IPS DF 19.7 (cell line): ENCODE measurements at places on chromosomes 2 and 18.
A peak's percentile ranks its signal among the peaks of the same experiment; 100 is the strongest.

GRCh38 chr2:171531836-171532450, 9.7 kb downstream of the CYBRD1 start:
- DNase-seq = no peak

- DNase-seq = no peak
These were observed 236.1 kb downstream of the FHOD3 start for GRCh38 chr18:36533446-36534153.

DNA sequence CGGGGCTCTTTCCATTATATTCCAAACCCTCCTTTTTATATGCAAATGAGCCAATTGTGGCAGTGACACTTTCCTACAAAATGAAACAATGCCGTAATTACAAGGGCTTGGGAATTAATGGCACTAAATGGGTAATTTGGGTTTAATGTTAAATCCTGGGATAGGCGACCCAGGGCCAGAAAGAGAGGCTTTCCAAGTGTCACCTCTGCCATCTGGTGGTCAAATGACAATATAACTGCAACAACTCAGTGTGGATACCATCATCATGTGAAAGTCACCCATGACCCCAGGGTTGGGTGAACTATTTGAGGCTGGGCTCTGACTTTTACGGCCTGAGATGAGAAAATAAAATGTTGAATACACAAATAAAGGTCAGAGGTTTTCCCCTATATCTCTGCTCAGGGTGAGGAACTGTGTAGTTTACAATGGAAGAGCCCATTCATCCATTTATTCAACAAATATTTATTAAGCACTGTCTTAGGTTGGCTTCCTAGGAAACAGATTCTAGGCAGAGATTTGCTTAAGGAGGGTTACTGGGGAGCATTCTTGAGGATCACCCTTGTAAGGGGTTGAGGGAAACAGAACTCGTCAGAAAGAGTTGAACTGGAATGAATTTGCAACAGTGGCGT, 13.6 kb upstream of the THADA start:
- DNase-seq = no peak

- no peak for DNase-seq
These were observed 47.5 kb upstream of the SP3 start for GRCh38 chr2:174012347-174013314.

GRCh38 chr18:31723639-31723989, 37.1 kb downstream of the SLC25A52 start:
- DNase-seq = no peak

DNA sequence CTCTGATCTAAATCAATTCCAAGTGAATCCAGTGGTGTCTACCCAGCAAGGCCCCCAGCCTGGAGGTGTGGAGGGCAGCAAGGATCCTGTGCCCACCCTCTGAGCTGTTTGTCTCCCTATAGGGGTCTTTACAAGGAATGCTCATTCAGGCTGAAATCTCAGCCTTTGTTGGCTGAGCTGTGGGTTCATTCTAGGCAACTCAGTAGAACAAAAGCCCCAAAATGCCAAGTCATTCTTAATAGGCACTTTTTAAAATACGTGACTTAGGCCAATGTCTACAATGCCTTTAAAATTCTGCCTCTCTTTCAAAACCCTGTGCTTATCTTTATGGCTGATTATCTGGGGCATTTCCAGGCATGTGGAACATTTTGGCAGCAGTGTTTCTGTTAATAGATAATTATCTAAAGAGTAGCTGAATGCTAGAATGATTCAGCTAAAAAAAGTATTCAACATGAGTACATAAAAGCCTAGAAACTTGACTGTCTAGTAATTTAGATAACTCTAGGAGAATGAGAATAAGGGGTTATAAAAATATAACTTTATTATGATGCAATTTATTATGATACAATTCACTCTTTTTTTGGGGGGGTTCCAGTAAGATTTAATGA, 7.4 kb downstream of the UGT1A6 start:
- DNase-seq = no peak

DNA sequence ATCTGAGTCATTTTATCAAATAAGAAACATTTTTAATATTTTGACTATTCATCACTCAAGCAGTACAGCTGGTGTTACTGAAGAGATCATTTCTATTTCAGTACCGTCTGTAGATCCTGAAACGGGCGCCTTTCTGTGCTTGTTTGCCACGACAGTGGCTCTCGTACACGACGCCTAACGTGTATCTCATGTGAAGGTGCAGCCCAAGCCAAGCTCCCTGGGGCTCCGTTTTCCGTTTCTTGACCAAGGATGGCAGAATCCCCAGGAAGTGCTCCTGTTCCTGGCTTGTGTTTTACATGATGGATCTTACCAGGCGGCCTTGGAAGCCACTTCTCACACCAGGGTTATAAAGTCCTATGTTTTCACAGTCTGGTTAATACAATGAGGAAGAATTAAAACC, 320.6 kb downstream of the GBX2 start:
- no peak for DNase-seq

DNA sequence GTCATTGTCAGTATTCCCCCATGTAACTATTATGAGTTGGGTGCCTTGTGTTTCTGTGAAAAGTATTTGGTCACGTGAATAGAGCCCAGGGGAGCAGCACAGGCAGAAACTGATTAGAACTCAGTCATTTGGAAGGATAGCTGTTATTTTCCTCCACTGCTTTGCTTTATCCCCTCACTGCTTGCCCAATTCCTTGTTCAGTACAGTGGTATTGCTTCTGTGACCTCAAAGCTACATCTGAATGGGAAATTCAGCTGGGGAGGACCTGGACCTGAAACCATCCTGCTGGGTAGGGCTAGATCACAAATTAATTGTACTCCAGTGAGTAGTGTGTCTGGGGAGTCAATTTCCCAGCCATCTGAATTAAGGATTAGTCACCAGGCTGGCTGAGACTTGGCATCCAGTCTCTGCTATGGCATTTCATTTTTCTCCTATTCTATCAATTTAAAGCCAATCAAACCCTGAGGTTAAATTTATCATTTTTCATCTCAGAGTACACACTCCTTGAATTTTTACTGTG, 1231.6 kb upstream of the GYPC start:
- no peak for DNase-seq

- DNase-seq = no peak
These were observed 129.7 kb downstream of the RTP5 start for GRCh38 chr2:241999184-241999583.

GRCh38 chr2:108612153-108612513, 77.9 kb downstream of the LIMS1 start:
- DNase-seq = no peak

- DNase-seq = no peak
These were observed 38.5 kb downstream of the ANO7 start for GRCh38 chr2:241226723-241227572.

GRCh38 chr2:191676790-191677645, 918 bp upstream of the NABP1 start:
- no peak for DNase-seq

GRCh38 chr2:12549641-12550040, 167.1 kb upstream of the TRIB2 start:
- no peak for DNase-seq

- no peak for DNase-seq
These were observed 80.7 kb upstream of the RASGRP3 start for GRCh38 chr2:33395655-33396249.

DNA sequence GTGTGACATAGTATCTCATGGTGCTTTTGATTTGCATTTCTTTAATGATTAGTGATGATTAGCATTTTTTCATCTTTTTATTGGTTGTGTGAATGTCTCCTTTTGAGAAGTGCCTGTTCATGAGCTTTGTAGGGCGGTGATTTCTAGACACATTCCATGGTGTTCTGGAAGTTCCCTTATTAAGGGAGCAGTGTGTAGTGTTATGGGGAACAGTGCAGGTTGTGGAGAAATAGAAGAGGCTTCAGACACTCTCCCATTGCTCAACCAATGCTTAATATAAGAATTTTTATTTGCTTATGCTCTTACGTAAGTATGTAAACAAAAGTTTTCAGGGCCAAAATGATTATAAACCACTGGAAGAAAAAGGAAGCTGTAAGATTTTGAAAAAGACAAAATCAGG, 34.7 kb downstream of the MMADHC start:
- no peak for DNase-seq

GRCh38 chr2:176745543-176746200, 466.9 kb upstream of the HNRNPA3 start:
- peak; percentile 33 for DNase-seq

- no peak for DNase-seq
These were observed 74.4 kb downstream of the KIAA1328 start for GRCh38 chr18:36903215-36903928.

GRCh38 chr18:3358310-3358709, 91.7 kb upstream of the TGIF1 start:
- DNase-seq = no peak

GRCh38 chr18:13605901-13606300, 120.5 kb downstream of the FAM210A start:
- DNase-seq = no peak

GRCh38 chr2:7121851-7122250, 204.6 kb downstream of the RNF144A start:
- DNase-seq = no peak

DNA sequence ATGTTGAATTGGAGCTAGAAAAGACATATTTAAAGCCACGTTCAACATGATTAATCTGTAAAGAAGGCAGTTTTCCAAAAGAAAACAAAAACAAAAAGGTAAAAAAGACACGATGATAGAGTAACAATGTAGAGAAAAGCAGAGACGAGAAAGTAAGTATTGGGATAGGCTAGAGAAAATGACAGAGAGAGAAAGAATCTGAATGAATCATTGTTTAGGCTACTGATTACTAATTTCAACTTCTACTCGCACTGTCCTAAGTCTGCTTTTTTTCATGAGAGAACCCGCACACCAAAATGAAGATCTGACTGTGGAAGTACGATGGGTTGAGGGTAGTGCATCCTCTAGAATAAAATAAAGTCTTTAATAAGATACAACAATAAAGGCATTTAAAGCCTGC, 1599.2 kb upstream of the TMEFF2 start:
- no peak for DNase-seq

DNA sequence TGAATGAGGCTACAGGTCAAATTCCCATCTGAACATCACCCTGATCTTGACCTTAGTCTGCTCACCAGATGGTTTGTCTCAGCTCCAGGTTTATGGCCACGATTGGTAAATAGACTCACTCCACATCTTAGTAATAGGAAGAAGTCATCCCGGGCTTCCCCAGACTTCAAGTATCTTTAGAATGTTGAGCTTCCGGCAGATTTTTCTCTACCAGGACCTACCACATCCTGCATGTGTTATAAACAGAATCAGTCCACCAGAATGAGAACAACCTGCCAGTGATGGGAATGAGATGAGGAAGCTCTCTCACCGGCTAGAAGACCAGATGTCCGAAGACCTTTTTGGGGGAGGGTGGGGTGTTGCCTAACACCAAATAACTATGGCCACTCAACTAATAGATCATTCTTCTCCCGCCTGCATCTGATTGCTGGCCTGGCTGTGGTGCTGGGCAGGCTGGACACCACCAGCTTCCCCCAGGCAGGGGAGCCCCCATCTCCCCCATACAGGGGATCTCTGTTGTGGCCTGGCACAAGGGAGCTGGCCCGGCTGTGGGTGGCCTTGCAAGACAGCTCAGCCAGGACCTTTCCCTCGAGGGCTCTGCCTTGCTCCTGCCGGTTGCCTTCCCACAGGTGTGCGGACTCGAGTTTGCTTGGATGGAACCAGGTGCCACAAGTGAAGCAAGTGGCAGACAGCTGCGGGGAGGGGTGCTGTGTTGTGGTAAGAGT, 88.5 kb downstream of the SH3RF3 start:
- DNase-seq = no peak

GRCh38 chr18:45930963-45931362, 36.2 kb downstream of the EPG5 start:
- DNase-seq = no peak

- DNase-seq = no peak
These were observed 80.7 kb upstream of the DAPL1 start for GRCh38 chr2:158714420-158714819.

- no peak for DNase-seq
These were observed 102.2 kb downstream of the PIEZO2 start for GRCh38 chr18:11047156-11047555.

- DNase-seq = no peak
These were observed 170.6 kb downstream of the DNAH6 start for GRCh38 chr2:84686783-84687476.

GRCh38 chr2:18927525-18928232, 338.3 kb upstream of the NT5C1B start:
- DNase-seq = no peak

DNA sequence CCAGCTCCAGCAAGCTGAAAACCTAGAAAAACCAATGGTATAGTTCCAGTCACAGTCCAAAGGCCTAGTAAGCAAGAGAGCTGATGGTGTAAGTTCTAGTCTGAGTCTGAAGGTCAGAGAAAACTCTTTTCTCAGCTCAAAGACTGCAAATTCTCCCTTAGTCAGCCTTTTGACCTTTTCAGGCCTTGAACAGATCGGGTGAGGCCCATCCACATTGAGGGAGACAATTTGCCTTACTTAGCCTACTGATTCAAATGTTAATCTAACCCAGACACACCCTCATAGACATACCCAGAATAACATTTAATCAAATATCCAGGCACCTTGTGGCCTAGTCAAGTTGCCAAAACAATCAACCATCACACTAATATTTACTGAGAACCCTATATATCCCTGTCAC, 110.8 kb upstream of the KCNJ3 start:
- DNase-seq = no peak

GRCh38 chr2:31729442-31730092, 148.8 kb upstream of the SRD5A2 start:
- DNase-seq = peak; percentile 54

DNA sequence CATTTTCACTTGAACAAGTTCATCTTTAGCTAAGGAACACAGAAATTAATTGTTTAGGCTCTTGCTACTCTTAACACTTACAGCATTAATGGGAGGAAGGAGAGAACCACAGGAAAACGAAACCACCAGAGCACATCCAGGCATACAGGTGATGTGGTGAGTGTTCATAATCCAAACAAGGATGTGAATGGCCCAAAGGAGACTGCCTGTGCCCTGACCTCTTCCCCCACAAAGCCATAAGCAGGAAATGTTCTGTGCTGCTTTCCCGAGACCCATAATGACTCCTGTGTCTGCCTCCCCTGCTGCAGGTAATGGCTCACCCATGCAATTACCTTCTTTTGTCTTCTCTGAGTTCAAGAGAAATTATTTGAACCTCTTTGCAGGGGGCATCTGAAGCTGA, 295.9 kb upstream of the LINC00305 start:
- no peak for DNase-seq

GRCh38 chr2:146677280-146677679, 1167.5 kb upstream of the ACVR2A start:
- no peak for DNase-seq

DNA sequence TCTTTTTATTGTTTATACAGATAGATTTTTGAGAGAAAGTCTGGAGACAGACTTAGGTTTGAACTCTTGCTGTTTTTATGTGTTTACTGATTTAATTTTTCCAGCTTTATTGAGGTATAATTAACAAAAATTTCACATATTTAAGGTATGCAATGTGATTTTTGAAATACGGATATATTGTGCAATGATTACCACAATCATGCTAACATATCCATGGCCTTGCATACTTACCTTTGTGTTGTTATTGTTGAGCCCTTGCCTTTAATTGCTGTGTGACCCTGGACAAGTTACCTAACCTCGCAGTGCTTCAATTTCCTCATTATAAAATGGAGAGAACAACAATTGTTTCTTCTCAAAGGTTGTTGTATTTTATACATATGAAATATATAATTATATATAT, 13.9 kb upstream of the RBMS1 start:
- DNase-seq = no peak
